ENCODE measurements at places on chromosomes 5 and 9. TPM values are rescaled to one million over a fixed set of nuclear protein-coding genes. Genes with fewer than 3 reads are reported as not detected.
A peak's percentile ranks its signal among the peaks of the same experiment; 100 is the strongest.

DNA sequence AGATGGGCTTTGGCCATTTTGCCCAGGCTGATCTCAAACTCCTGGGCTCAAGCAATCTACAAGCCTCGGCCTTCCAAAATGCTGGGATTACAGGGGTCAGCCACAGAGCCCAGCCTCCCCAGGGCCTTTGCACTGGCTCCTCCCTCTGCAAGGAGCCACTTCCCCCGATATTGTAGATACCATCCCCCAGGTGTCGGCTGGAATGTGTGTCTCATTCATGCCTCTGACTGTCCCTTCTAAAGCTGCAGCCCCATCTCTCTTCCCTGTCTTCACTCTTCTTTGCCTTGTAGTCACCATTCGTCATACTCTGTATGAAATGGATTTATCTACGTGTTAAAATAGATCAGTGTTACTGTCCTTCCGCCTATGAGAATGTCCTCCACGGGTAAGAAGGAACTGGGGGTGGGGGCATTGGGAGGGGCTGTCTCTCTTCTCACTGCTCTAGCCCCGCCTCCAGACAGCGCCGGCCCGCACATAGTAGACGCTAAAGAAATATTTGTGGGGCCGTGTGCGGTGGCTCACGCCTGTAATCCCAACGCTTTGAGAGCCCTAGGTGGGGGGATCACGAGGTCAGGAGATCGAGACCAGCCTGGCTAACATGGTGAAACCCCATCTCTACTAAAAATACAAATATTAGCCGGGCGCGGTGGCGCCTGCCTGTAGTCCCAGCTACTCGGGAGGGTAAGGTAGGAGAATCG, 68.5 kb downstream of the LMX1B start:
- no peak for DNase-seq

GRCh38 chr9:137390553-137391410, 32.2 kb downstream of the EXD3 start:
- no peak for DNase-seq

- peak; percentile 92 for DNase-seq
Measured at GRCh38 chr9:97889941-97890887, 32.1 kb downstream of the TRMO start.

GRCh38 chr5:58887721-58888409, 305.0 kb downstream of the RAB3C start:
- DNase-seq, result peak; percentile 78

DNA sequence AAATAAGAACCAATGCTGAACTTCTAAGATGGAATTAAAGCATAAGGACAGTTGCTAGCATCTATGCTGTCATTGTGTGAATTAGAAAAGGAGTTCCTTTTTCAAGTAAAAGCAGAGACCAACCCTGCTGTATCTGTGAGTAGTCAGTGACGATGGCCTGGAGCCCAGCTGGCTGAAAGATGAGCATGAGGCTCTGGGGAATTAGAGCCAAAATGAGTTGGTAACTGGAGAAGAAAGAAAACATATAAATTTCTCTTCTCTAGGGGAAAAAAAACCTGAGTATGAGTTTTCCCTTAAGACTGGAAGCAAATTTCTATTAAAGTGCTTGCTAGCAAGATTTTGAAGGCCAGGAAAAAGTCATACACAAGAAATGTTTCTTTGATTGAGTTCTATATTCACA, 1.6 kb upstream of the SPZ1 start:
- DNase-seq, result peak; percentile 94

DNA sequence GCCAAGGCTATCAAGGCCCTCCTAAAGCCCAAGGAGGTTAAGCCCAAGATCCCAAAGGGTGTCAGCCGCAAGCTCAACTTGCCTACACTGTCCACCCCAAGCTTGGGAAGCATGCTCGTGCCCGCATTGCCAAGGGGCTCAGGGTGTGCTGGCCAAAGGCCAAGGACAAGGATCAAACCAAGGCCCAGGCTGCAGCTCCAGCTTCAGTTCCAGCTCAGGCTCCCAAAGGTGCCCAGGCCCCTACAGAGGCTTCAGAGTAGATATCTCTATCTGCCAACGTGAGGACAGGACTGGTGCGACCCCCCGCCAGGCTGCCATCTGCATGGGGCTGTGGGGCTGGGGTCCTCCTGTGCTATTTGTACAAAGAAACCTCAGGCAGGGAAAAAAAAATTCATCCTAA, 3.3 kb downstream of the HOMER1 start:
- no peak for DNase-seq

DNA sequence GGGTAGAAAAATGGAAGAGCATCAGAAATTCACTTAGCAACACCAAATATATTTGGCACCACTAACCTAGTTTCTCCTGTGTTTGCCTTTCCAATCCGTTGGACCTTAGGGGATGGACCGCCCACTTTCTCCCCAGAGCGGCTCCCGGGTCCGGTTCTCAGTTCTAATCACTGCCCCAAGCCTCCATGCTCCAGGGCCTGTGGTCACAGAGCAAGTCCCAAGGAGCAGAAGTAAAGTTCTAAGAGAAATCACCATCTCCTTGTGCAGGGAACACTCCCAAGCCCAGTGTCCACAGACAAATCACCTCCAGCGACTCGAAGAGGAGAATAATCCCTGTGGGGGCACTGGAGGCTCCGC, 728 bp upstream of the SLC1A1 start:
- DNase-seq, result peak; percentile 72

DNA sequence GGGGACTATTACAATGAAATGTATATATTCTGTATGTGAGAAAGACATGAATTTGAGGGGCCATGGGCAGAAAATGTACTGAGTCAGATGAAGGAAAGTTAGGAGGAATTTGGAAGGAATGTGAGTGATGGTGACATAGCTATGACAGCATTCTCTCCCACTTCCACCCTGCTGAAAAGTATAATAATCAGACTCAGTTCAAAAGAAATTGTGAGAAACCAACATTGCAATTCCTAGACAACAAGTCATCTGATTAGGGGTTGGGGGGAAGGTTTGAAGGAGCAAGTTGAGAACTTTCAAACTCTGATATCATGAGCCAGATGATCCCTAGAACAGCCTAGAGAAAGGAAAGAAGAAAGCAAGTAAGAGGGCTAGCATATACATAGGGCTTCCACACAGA, 370.6 kb downstream of the DMRTA1 start:
- peak; percentile 23 for DNase-seq

- no peak for DNase-seq
Measured at GRCh38 chr9:61666310-61666709, 476.5 kb downstream of the SPATA31A7 start.

DNA sequence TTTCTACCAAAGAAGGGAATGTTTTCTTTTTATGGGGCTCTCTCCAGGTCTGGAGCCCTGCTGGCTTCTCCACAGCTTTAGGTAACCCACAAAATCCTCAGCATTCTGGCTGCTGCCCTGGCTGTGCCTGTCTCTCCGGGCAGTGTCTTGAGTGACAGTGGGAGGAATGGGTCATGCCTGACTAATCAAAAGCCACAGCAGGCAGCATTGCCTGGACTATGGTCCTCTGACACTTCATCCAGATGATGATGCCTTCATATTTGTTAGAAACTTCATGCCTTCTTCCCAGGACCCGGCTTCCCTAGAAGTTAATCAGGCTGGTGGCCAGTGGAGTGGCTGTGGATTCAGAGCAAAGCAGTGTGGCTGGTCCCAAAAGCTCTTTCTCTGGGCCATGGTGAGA, 32.2 kb upstream of the TGFBI start:
- peak; percentile 79 for DNase-seq

GRCh38 chr5:174305241-174305681, 259.8 kb downstream of the NSG2 start:
- no peak for DNase-seq

- DNase-seq, result no peak
Measured at GRCh38 chr9:35518981-35519679, 29.2 kb downstream of the RUSC2 start.

GRCh38 chr5:83740741-83741140, 20.1 kb upstream of the HAPLN1 start:
- DNase-seq, result no peak

DNA sequence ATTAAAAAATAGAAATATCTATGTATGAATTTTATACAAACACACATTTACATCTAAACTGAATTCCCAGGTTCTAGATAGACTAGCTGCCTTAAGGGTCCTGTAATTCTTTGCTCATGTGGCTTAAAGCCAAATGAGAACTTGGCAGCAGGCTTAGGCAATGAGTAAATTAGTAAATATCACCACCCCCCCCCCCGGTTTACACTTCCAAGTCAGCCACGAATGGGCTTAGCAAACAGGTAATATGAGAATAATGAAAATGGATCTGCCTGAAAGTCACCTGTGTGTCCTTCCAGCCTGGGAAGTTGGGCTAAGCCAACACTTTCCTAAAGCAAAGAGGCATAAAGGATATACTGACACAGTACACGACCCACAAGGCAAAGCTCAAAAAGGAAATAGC, 108.6 kb downstream of the KLHL3 start:
- DNase-seq, result no peak

DNA sequence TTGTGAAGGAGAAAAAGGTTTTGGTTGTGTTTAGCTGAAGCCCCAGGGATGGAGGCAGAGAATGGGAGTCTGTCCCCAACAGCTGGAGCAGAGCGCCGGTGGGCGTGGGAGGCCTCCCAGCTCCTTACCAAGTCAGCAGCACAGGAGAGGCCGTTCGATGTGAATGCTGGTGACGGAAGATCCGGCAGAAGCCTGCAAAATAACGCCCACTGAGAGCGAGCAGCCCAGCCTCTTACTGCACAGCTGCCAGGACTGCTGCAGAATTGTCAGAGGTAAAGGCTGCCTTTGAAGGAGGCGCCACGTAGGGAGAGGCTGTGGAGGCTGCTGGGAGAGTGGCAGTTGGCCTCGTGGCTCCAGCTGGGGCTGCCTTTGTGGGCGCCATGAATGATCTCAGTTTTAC, 26.2 kb downstream of the ANGPTL2 start:
- DNase-seq, result no peak

DNA sequence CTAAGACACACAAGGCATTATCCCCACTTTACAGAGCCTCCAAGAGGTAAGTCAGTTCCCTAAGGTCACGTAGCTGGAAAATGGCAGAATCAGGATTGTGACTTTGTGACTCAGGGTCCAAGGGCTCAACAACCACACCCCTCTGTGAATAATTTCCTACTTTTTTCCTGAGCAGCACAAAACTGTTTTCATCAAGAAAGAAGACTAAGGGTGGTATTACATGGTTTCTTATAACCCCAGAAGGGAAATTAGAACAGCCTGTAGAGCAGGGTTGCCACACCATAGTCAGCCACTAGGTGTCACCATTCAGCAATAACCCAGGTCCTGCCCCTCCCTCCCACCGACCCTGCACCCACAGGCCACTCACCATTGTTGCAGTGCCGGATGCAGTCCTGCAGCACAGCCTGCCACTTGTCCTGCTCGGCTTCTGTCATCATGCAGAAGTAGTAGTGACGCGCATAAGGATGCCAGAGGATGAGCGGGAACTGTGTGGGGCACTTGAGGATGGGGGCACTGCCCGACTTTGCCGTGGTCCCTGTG, 72.1 kb downstream of the LRSAM1 start:
- DNase-seq, result peak; percentile 77

- DNase-seq, result peak; percentile 35
Measured at GRCh38 chr9:92392690-92393089, 11.7 kb downstream of the OGN start.

The C5orf58 gene
- total RNA-seq, result not detected

The DMRT1 gene
- not detected for total RNA-seq

The ZNF354C gene
- total RNA-seq, result 7.6 TPM

The FIBCD1 gene
- 5.3 TPM for total RNA-seq

The VLDLR gene
- total RNA-seq, result 10.1 TPM

The TLE1 gene
- 9.0 TPM for total RNA-seq

The SAXO1 gene
- under 0.01 TPM for total RNA-seq

The MAMDC4 gene
- 0.88 TPM for total RNA-seq

The OSTF1 gene
- total RNA-seq, result 35.1 TPM

All from osteoblast (primary cell).